Activated B cell treated with CpG ODN at 0.5 μM for 24 hours (primary cell): ENCODE measurements at places on chromosomes 5 and 9. TPM values are rescaled to one million over a fixed set of nuclear protein-coding genes. Genes with fewer than 3 reads are reported as not detected.

IFNA21 gene
- not detected in 2 replicates for total RNA-seq

TLX3 gene
- total RNA-seq: not detected in 2 replicates

LRRC14B gene
- not detected in 2 replicates for total RNA-seq

SH3TC2 gene
- total RNA-seq: not detected in 2 replicates

CD274 gene
- total RNA-seq: 47.4 and 48.9 TPM in 2 replicates

BARHL1 gene
- total RNA-seq: not detected in 2 replicates

FAM81B gene
- total RNA-seq: not detected in 2 replicates

F2RL2 gene
- not detected in 2 replicates for total RNA-seq

TEX48 gene
- total RNA-seq: not detected in 2 replicates

PCDHB4 gene
- total RNA-seq: not detected in 2 replicates

PRSS3 gene
- total RNA-seq: not detected in 2 replicates

C1QTNF2 gene
- not detected in 2 replicates for total RNA-seq

ACSL6 gene
- 0.05 and 0.20 TPM in 2 replicates for total RNA-seq

CARTPT gene
- total RNA-seq: not detected in 2 replicates

ZNG1A gene
- total RNA-seq: 58.8 and 67.2 TPM in 2 replicates

ABO gene
- not detected in 2 replicates for total RNA-seq

SLC27A6 gene
- total RNA-seq: not detected in 2 replicates

GFPT2 gene
- 0.39 and 0.62 TPM in 2 replicates for total RNA-seq

ZNF483 gene
- 1.4 and 2.7 TPM in 2 replicates for total RNA-seq

OR13C3 gene
- not detected in 2 replicates for total RNA-seq

SPAG8 gene
- total RNA-seq: 1.8 and 4.0 TPM in 2 replicates

SLC1A3 gene
- 0.44 and 0.82 TPM in 2 replicates for total RNA-seq

KCNN2 gene
- total RNA-seq: not detected in 2 replicates

THBS4 gene
- total RNA-seq: 0.20 and 0.27 TPM in 2 replicates

AGTPBP1 gene
- total RNA-seq: 25.9 and 26.7 TPM in 2 replicates

GFI1B gene
- 0.07 and 0.38 TPM in 2 replicates for total RNA-seq

CCT5 gene
- total RNA-seq: 203 and 213 TPM in 2 replicates

CDC20B gene
- total RNA-seq: not detected in 2 replicates

ANKRD18B gene
- total RNA-seq: not detected in 2 replicates

CCNI2 gene
- total RNA-seq: 0.44 and 1.5 TPM in 2 replicates
